ENCODE measurements at places on chromosomes 6 and 20.

DNA sequence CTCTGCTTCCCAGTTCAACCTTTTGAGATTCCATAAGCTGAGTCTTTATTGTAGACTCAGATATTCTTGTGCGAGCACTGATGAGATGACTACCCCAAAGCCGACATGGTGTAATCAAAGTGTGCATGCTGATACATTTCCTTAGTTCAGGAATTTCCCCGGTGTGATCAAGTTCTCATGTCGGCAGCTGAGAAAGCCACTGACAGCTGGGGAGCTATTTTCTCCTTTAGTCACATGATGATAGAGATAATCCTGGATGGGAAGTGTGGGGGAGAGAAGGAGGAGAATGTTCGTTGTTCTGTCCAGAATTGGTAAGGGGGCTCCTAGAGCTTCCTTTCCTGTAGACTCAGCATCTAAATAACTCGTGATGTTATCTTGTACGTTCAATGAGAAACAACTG, 7.7 kb upstream of the CAP2 start:
- no peak for DNase-seq

DNA sequence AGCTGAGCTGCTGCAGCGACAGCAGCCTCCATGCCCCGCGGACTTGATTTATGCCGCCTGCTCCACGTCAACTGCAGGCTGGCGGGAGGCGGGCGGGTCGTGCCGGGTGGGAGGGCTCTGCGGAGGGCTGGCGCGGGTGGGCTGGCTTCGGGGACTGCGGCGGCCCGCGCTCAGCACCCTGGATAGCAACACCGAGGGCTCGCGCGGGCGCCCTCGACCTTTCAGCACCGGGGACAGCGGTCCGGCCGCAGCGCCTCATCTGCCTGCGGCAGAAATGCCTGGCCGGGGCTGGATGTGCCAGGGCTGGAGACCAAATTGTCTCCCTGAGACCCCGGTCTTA, 792 bp downstream of the SNAP25 start:
- no peak for DNase-seq

DNA sequence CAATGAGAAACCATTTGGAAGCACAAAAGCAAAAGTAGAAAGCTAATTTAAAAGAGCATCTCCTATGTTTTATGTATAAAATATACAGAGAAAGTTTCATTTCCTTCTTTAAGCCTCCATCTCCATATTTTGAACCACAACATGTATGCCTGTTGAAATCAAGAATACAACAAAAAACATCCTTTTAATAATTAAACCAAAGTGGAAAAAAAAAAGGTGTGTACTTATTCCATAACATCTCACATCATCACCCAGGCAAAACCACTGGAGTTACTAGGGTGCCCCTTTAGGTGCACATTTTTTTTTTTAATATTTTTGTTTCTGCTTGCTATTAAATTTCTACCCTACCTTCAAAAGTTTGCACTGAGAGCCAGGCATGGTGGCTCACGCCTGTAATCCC, 43.0 kb downstream of the EDN1 start:
- DNase-seq = no peak

DNA sequence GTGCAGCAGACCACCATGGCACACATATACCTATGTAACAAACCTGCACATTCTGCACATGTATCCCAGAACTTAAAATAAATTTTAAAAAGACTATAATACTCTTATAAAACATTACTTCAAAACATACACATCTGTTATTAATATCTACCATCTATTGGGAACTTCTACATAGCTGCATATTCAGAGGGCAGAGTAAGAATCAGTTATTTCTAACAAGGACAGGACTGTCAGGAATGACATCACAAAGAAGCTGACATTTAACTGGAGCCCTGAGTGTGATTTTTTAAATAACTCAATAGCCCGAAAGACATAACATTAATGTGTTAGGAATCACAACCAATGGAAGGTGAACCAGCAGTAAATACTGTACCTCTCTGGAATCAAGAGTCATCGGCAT, 276.7 kb upstream of the ECI2 start:
- no peak for DNase-seq

GRCh38 chr20:37396416-37397075, 50.6 kb downstream of the SRC start:
- DNase-seq = no peak

DNA sequence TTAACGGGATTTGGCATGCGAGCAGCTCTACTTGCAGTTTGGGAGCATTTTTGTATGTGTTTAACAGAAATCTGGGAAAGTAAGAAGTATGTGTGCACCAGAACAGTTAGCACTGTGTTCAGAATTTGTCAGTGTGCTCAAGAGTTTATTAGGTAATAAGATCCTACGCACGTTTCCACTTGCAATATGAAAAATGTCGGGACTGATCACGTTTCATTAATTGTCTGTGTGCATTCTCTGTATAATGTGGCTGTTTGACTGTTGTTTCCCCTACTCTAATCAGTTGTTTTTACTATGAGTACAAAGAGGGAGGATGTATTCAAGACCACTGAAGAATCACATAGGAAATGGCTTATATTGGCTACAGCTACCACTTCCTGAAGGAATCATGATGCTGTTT, 349.7 kb upstream of the POU3F2 start:
- no peak for DNase-seq

DNA sequence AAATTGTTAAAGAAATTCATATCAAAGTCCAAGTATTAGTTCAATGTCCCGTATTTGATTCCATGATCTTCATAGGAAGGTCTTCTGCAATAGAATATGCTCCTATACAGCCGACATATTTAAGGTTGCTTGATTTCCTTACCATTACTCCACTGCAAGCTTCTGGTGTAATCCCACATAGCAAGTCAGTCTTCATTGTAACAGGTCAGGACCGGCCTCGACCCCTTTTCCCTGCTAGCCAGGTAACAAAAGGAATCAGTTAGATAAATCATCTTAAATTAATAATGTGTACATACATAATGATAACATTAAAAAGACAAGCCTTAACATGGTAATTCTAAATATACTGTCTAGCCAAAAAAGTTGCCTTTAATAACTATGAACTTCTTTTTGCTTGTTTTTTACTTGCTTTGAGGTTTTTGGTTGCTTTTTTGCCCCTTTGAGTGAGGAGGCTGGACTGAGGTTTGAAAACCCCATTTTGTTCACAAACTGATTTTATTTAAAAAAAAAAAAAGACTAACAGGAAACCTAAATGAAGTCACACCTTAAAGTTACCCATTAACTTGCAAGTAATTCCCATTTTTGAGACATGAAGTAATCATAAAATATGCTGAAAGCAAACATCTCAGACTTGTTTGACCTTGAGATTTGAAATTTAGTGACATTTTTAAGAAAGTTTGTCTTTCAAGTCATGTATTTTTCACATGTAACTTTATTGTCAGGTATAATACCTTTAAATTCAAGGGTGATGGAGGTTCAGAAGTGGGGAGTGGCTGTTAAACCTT, 19.2 kb upstream of the SNX14 start:
- DNase-seq = no peak

GRCh38 chr6:8993111-8993510, 557.8 kb upstream of the SLC35B3 start:
- no peak for DNase-seq

GRCh38 chr20:19823971-19824370, 65.9 kb downstream of the RIN2 start:
- no peak for DNase-seq

DNA sequence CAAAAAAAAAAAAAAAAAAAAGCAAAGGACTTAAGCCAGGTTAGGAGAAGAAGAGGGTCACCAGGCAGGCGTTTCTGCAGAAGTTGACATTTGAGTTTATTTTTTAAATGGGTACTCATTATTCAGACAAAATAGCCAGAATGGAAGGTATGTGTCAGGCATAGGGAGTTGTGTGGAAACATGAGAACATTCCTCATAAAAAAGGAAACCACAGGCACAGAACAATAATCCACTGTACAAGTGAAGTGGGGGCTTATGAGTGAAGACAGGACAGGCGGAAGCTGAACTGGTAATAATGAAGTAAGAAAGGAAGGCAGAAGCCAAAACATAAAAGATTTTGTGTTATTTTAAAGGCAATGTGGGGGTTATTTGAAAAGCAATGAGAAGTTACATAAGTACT, 104.6 kb downstream of the EPB41L2 start:
- no peak for DNase-seq

- no peak for DNase-seq
Observed at GRCh38 chr6:9121549-9121948, 686.2 kb upstream of the SLC35B3 start.

DNA sequence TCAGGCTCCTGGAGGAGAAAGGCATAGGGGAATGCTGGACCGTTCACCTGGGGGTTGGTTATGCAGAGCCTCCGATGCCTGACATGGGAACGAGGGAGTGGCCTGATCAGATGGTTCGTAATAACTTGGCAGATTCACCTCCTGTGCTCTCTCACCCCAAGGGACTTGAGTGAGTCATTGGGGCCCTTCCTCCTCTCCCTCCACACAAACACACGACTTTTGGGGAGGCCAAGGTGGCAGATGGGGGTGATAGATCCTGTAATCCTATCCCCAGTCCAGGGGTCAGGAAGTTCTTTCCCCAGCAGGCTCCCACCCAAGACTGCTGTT, 45.6 kb upstream of the ARFGEF2 start:
- no peak for DNase-seq

DNA sequence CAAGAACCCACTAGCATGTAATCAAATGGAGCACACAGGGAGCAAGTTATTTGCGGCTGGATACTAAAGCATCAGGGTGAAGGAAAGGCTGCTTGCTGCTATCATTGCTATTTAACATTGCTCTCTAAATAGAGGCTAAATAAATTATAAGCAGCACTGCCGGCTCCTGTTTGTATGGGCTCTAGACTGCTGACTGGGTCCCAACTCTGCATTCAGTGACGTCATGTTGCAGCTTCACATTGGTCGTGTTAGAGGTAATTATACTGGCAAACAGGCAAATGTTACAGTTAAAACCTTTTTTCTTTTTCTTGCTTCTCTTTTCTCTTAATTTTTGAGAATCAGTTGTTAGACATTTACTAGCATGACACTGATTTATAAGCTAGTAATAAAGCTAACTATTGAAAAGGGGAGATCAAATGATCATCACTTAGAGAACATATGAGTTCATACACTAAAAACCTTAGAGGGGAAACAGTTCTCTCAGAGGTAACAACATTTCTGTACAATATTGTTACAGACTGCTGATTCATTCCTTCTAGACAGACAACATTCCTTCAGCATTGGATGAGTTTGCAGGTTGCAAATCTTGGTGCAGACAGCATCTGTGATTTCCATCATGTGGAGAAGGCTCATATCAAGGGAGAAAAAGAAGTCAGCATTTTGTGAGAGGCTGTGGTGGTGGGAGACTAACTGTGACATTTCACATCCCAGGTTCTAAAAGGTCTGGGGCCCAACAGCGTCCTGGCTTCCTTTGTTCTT, 15.9 kb downstream of the RFPL4B start:
- DNase-seq = no peak

GRCh38 chr20:36866681-36867495, 9.1 kb upstream of the TLDC2 start:
- DNase-seq = no peak

DNA sequence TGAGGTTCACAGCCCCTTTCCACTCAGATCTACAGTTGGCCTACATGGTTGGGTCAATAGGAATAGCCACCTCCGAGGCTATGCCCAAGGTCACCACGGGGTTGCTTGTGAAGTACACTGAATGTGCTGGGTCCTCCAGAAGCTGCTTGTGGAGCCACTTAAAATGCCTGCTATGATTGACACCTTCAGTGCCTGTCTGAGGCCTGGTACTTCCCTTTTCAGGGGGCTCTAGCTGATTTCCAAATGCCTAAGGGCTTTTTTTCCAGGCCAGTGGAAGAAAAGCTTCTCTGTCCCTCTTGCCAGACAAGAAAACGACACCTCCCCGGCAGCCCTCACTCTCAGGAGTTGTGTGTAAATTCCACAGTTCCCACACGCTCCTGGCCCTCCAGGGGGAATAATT, 6.3 kb upstream of the NXT1 start:
- no peak for DNase-seq

- DNase-seq = no peak
Observed at GRCh38 chr6:93048381-93048780, 371.0 kb downstream of the EPHA7 start.

DNA sequence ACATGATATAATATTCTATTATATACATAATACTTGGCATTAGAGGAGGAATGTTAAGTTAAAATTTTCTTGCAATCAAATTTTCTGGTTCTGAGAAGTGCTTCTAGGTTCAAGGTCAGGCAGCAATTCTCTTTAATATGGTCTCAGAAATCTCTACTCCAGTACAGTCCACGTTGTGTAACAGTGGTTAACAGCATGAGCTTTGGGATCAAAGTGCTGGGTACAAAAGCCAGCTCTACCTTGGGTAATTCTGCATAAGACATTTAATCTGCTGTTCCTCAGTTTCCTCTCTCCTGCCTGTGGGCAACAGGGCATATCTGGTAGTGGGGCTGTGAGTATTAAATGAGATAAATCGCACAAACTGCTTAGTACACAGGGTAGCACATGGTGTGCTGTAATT, 437.8 kb downstream of the CDC5L start:
- DNase-seq = no peak

GRCh38 chr6:25173951-25174474, 105.2 kb upstream of the CARMIL1 start:
- DNase-seq = no peak

- DNase-seq = no peak
Observed at GRCh38 chr20:52652271-52652670, 319.9 kb upstream of the TSHZ2 start.

- DNase-seq = no peak
Observed at GRCh38 chr6:75428204-75428603, 65.4 kb downstream of the FILIP1 start.

DNA sequence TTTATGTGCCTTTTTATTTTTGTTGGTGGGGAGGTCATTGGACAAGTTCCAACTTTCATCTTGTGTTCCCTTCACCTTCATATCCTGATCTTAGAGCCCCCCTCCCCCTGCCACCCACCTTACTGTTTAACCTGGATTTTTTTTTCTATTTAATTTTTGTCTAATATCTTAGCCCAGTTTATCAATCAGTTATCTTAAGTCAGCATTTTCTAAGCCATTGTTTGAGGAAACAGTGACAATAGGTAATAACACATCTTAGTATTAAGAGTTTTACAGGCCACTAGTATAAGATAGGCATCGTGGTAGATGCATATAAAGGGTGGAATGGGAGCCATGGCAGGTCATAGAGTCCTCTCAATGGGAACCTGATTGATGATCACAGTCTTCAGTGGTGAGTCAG, 2.4 kb downstream of the ABT1 start:
- no peak for DNase-seq

DNA sequence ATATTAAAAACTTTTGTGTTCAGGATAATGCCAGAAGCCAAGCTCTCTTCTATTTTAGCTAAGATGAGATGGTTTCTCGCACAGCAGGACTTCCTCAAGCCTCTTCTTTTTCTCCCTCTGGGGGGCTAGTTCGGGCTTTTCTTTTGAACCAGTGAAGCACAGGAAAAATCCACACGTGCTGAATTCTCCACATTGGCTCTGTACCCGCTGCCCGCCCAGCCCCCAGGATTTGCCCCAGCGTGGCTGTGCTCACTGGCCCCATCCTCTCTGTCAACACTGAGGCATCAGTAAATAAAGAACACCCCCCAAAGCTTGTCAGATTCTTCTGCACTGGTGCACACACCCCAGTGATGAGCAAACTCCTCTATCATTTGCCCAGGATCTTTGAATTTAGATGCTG, 232.8 kb downstream of the ZNF217 start:
- DNase-seq = no peak

GRCh38 chr6:37324131-37325033, 29.4 kb upstream of the RNF8 start:
- no peak for DNase-seq
